ENCODE measurements at places on chromosomes 13 and 19.

- DNase-seq = no peak
These were observed 71.5 kb upstream of the GJB6 start for GRCh38 chr13:20303636-20304035.

GRCh38 chr19:52198678-52199077 lies 8.8 kb downstream of the PPP2R1A start:
- DNase-seq = no peak

DNA sequence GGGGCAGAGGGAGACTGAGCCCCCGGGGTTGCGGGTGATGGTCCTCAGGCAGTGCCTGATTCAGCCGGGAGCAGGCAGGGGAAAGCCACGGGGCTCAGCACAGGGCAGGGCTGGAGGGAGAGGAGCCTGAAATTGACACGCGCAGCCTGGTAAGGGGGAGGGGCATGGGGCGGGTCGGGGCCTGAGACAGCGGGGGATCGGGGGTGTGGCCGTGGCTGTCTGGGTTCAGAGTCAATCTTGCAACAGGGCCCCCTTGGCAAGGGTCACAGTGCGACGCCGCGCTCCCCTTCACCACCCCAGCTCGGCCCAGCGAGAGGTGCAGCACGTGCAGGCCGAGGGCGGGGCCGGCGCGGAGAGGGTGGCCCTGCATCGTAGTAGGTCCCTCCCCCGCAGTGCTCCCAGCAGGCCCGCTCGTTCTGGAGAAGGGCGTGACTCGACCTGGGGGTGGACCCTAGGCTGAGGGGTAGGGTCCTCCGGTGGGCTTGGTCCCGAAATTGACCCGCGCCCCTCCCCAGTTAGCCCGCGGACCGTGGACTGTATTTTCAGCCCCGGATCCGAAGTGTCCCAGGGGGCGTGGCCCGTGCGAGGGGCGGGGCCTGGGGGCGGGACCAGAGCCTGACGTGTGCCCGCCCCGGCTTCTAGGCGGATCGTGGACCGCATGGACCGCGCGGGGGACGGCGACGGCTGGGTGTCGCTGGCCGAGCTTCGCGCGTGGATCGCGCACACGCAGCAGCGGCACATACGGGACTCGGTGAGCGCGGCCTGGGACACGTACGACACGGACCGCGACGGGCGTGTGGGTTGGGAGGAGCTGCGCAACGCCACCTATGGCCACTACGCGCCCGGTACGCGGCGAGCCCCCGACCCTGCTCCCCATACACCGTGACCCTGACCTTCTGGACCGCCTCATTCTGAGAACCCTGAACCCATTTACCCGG lies 6.0 kb downstream of the RCN3 start:
- DNase-seq = peak; percentile 75

DNA sequence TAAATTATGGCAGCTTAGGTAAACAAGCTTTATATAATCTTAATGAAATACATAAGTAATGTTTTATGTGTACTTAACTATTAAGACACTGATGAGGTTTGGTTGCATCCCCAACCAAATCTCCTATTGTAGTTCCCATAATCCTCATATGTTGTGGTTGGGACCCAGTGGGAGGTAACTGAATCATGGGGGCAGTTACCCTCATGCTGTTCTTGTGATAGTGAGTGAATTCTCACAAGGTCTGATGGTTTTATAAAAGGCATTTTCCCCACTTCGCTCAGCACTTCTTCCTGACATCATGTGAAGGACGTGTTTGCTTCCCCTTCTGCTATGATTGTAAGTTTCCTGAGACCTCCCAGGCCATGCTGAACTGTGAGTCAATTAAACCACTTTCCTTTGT lies 212.7 kb downstream of the DIAPH3 start:
- no peak for DNase-seq

GRCh38 chr13:111401755-111402154 lies 81.3 kb downstream of the TEX29 start:
- DNase-seq = no peak

DNA sequence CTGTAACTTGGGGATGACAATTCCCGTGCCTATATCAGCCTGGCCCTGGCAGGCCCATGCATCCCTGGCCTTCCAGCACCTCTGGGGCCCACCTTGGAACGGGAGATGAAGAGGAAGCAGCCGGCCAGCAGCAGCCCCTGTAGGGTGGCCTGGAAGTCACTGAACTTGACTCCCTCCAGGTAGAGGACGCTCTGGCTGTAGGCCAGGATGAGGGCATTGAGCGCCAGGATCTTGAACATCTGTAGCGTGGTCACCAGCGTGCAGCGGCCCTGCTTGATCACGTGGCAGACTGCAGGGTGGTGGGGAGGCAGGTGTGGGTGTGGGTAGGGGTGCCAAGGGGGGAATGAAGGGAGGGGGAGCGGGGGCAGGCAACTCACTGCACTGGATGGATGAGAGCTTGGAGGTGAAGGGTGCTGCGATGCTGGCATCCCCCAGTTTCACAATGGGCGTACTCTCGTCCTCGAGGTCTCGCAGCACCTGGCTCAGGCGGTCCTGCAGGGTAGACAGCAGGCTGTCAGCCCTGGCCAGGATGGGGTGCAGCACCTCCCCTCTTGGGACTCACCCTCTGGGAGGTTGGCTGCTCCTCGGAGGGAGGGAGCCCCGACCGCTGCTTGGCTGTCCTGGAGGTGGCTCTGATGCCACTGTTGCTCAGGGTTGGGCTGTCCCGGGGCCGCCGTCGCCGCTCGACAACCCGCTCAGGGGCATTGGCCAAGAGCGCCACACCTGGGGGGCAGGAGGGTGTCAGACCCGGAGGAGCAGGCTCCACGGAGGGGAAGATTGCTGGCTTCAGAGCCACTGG lies 3.8 kb upstream of the GMIP start:
- DNase-seq = no peak
